ENCODE measurements at places on chromosomes 7 and 10.

- no peak for DNase-seq
Observed at GRCh38 chr7:104956753-104957450, 57.1 kb upstream of the KMT2E start.

DNA sequence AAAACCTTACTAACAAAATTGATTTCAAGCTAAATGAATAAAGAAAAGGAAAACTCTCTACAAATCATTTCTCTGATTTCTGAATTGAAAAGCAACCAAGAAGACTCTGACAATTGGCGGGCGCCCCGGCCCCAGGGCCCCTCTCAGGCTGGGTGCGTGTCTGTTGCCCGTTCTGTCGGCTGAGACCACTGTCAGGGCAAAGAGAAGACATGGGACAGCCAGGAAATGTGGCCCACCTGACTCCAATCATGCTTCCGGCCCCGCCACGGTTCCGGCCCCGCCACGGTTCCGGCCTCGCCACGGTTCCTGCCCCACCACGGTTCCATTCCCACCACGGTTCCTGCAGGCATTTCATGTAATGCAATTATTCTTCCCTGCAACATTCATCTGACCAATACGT lies 115.9 kb downstream of the PTPRN2 start:
- DNase-seq = no peak

DNA sequence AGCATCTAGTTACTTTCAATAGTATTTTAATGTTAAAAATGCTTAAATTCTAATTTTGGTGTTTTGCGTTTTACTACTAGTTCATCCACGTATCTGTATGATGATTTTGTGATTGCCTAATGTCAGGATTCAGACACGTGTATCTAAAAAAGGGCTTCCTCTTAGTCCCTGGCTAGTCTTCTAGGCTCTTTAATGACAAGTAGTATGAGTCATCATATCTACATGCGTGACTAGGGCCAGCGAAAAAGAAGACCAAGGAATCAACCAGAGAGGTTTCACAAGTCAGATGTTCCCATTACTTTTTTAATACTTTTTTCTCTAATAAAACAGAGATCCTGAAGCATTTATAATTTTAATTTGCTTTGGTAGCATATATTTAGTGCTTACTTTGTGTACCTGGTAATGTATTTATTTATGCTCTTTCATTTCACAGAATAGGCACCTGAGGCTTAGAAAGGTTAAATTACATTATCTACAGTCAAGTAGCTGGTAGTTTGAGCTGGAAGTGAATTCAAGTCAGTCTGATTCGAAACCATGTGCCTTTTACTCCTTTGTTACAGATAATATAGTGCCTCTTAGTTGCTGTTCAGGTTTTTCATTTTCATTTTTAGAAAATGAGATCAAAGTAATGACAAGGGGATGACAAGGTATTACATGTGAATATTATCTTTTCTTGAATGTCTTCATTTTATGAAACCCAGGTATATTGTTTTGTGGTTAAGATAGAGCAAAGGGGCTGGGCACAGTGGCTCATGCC lies 140.3 kb downstream of the FOXP2 start:
- no peak for DNase-seq

DNA sequence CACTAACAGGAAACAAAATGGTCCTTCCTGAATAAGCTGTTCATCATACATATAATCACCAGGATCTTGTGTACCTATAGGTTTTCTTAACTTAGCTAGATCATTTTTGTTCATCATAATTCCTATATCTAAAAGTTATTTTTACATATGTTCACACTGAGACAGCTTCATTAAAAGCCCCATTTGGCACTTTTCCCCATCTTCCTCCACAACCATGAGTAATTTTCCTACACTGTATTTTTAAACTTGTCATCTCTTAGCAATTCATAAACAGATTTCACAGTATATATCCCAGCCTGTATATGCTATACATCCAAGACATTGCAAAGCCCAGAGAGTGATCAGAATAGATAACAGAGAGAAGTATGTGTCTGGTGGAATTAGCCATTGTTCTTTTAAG lies 28.3 kb downstream of the ZNF365 start:
- no peak for DNase-seq

DNA sequence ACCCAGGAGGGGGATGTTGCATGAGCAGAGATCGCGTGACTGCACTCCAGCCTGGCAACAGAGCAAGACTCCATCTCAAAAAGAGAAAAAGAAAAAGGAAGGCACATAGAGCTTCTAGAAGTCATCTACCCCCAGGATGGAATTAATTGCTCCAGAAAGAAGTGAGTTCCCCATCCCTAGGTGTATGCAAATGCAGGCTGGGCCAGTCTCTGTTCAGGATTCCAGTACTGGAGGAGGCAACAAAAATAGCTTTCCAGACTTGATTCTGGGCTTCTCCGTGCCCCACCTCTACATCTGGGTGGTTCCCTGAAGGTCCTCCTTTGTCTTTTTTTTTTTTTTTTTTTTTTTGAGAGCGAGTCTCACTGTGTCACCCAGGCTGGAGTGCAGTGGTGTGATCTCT lies 28.6 kb downstream of the CASTOR2 start:
- no peak for DNase-seq

DNA sequence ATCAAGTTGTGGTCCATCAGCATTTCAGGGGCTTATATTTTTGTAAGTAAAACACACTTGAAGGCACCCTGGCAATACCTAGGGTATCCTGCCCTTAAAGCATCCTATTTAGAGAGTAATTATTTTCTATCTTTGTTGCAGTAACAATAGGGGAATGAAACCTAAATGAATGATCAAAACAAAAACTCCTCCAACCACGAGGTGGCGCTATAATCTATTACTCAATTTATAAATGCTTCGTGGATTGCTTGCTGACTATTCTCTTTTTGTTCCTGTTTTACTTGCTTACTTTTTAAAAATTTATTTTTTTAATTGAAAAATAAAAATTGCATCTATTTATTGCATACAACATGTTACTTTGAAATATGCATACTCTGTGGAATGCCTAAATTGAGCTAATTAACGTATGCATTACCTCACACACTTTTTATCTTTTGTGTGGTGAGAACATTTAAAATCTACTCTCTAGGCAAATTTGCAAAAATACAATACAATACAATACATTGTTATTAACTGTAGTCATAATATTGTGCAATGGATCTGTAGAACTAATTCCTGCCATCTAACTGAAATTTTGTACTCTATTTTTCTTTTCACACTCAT lies 147.7 kb upstream of the BMPER start:
- DNase-seq = no peak

GRCh38 chr10:31657434-31657872 lies 271.2 kb downstream of the ARHGAP12 start:
- DNase-seq = no peak

GRCh38 chr7:144391823-144392255 lies 11.7 kb downstream of the NOBOX start:
- DNase-seq = no peak

Measured in activated T-cell treated with anti-CD3 and anti-CD28 coated beads, Interleukin-2, amount 50 U/mL, for 1 hour (primary cell).